ENCODE measurements at places on chromosomes 13 and 19. TPM values are rescaled to one million over a fixed set of nuclear protein-coding genes. Genes with fewer than 3 reads are reported as not detected.

DNA sequence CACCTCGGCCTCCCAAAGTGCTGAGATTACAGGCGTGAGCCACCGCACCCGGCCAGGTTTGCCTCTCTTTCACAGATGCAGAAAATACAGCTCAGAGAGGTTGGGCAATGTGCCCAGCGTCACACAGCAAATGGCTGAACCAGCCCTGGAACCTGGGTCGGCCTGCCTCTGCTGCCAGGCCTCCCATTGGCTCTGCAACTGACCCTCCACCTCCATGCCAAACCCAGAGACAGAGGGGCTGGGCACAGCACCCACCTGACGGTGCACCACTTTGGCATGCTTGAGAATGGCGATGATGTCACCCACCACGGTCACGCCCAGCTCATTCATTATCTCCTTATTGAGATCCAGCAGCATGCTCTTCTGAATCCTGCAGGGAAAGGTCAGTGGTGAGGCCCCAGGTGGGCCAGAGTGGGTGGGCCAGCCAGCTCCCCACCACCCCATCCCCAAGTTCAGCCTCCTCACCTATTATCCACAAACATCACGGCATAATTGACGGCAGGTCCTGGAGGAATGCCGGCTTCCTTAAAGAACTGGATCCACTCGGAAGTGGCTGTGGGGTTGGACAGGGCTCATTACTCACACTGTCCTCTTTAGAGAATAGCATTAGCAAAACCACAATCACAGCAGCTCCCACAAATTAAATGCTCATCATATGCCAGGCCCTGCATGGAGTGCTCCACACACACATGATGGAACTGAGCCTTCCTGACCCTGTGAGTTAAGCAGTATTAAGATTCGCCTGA, 12.2 kb downstream of the C19orf47 start:
- no peak for DNase-seq
- no peaks in the 10 kb centered on the region for H3K27me3 ChIP-seq
- no peak overlapping the region for H3K4me3 ChIP-seq
- H3K27ac ChIP-seq, result no peak overlapping the region
- no peaks in the 10 kb centered on the region for H3K36me3 ChIP-seq

DNA sequence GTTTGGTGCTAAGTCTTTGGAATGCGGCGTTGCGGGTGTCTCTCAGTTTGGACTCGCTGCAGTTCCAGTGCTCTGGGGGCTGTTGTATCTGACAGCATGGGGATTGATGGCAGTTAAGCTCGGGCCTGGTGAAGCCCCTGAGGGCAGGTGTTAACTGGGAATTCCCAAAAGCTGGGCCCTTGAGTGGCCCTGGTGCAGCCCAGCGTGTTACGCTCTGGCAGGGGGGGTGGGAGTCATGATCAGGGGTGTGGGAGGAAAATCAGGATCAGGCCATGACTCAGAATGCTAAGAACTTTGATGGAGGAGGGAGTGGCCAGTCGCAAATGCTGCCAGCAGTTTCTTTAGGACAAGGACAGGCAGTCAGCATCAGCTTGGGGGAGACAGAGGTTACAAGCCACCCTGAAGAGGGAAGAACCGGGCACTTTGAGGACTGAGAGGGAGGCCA, 19.6 kb downstream of the AP2A1 start:
- no peak overlapping the region for H3K4me3 ChIP-seq
- no peak overlapping the region for H3K27ac ChIP-seq
- DNase-seq, result no peak

GRCh38 chr19:9354651-9355050, 8.2 kb upstream of the ZNF177 start:
- no peaks in the 10 kb centered on the region for H3K27me3 ChIP-seq
- H3K27ac ChIP-seq, result no peak overlapping the region
- no peak for DNase-seq
- H3K4me3 ChIP-seq, result no peak overlapping the region
- no peaks in the 10 kb centered on the region for H3K4me1 ChIP-seq

- DNase-seq, result no peak
- H3K36me3 ChIP-seq, result no peaks in the 10 kb centered on the region
- H3K4me1 ChIP-seq, result no peaks in the 10 kb centered on the region
- H3K27me3 ChIP-seq, result no peaks in the 10 kb centered on the region
- H3K27ac ChIP-seq, result no peak overlapping the region
- no peak overlapping the region for H3K4me3 ChIP-seq
Measured at GRCh38 chr13:25177012-25177411, 4.9 kb upstream of the AMER2 start.

DNA sequence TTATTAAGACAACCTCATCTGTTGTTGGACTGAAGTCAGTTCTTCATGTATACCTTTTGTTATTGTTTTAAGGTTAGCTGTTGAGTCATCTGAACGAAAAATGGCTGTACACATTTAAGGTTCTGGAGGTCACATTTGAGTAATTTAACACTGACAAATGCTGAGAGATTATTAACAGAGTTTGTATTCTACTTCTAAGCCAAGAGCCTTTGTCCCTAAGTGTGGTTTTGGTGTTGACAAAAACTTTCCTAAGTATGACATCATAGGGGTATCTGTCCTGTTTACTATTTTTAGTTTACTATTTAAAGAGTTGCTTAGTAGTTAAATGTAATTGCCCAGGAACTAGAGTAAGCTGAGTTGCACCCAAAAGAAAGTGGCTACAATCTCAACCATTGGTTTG, 71.9 kb downstream of the CDK8 start:
- DNase-seq, result no peak
- H3K27ac ChIP-seq, result no peak overlapping the region
- no peak overlapping the region for H3K4me3 ChIP-seq

ZNF441 gene
- 23.8 TPM for total RNA-seq

- no peak for DNase-seq
- no peaks in the 10 kb centered on the region for H3K4me1 ChIP-seq
- no peaks in the 10 kb centered on the region for H3K27me3 ChIP-seq
- peaks cover 43% of the 10 kb centered on the region for H3K36me3 ChIP-seq
Measured at GRCh38 chr19:18852648-18853047, 20.9 kb downstream of the UPF1 start.

DNA sequence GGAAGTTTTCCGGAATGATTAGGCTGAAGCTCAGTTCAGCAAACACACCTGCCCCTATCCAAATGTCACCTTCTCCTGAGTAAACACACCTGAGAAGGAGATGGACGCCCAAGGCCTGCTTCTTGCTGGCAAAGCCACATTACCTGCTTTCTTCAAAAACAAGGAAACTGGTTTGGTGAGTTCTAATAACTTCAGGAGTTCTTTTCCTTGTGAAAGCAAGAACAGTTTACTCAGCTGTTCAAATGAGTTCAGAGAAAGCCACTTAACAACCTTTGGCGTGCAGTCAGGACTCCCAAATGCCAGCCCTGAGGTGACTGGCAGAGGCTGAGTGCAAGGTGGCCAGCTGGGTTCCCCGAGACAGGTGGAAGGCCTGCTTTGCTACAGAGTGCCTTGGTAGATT, 160.5 kb downstream of the STK24 start:
- DNase-seq, result no peak
- no peak overlapping the region for H3K27ac ChIP-seq
- peaks cover 5% of the 10 kb centered on the region for H3K27me3 ChIP-seq
- H3K4me1 ChIP-seq, result peaks cover 9% of the 10 kb centered on the region

PRTN3 gene
- 2.7 TPM for total RNA-seq

DNA sequence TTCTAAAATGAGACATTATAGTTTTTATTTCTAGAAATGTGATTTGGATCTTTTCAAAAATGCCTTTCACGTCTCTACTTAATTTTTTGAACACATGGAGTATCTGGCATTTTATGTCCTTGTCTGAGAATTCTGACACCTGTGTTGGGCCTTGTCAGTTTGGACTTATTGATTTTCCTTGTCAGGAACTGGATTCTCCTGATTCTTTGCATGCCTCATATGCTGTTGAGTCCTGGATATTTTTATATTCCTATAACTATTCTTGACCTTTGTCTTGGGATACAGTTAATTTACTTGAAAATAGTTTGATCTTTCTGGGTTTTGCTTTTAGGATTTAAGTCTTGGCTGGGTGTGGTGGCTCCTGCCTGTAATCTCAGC, 10.3 kb downstream of the ADPRHL1 start:
- no peak for DNase-seq
- H3K4me3 ChIP-seq, result no peak overlapping the region
- H3K36me3 ChIP-seq, result no peaks in the 10 kb centered on the region
- H3K4me1 ChIP-seq, result no peaks in the 10 kb centered on the region
- H3K27ac ChIP-seq, result no peak overlapping the region
- no peaks in the 10 kb centered on the region for H3K27me3 ChIP-seq

DNA sequence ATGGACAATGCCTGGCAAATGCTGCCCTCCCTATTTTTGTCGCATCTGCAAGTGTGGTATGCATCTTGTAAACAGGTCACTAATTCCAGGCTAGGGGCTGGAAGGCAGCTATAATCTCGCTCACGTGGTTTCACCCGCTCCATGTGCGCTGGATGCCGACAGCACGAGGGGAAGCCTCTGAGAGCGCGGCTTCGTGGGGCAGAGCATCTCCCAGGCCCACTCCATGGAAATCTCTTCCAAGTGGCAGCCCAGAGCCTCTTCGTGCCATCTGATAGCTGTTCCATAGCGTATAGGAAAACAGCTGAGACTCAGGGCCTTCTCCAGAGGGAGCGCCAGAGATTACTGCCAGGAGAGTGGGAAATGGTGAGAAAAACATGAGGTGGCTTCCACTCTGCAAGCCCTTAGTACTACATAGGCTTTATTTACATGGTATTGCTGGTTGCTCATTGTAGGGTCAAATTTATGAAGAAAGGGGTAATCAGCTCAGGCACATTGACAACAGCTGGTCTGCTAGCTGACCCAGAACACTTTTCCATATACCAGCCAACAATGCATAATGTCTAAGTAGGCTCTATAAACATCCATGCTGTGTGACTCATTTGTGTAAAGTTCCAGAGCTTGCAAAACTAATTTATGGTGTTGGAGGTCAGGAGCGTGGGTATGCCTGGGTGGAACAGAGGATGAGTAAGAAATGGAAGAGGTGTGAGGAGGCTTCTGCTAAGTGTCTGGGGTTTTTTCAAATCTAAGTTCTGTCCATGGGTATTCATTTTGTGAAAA, 165.2 kb downstream of the SHISA2 start:
- H3K27ac ChIP-seq, result no peak overlapping the region
- H3K27me3 ChIP-seq, result no peaks in the 10 kb centered on the region
- H3K4me3 ChIP-seq, result no peak overlapping the region
- peaks cover 36% of the 10 kb centered on the region for H3K4me1 ChIP-seq
- no peak for DNase-seq

- H3K4me3 ChIP-seq, result no peak overlapping the region
- no peaks in the 10 kb centered on the region for H3K36me3 ChIP-seq
- no peak for DNase-seq
- H3K27me3 ChIP-seq, result no peaks in the 10 kb centered on the region
- peaks cover 1% of the 10 kb centered on the region for H3K4me1 ChIP-seq
- H3K27ac ChIP-seq, result no peak overlapping the region
Measured at GRCh38 chr19:34932494-34932893, 5.8 kb downstream of the ZNF30 start.

GRCh38 chr13:25525884-25526283, 154.1 kb downstream of the ATP8A2 start:
- no peak overlapping the region for H3K4me3 ChIP-seq
- no peak for DNase-seq
- H3K36me3 ChIP-seq, result no peaks in the 10 kb centered on the region
- no peak overlapping the region for H3K27ac ChIP-seq
- H3K4me1 ChIP-seq, result no peaks in the 10 kb centered on the region

DNA sequence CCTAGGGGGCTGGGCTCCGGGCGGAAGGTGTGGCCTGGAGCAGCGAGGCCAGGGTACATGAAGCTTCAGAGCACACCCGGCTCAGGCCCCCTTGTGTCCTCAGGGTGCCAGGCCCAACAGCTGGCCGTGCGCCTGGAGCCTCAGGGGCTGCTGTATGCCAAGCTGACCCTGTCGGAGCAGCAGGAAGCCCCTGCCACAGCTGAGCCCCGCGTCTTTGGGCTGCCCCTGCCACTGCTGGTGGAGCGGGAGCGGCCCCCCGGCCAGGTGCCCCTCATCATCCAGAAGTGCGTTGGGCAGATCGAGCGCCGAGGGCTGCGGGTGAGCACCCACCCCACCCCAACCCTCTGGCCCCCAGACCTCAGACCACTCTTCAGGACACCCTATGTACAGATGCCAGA, 3.2 kb downstream of the SYDE1 start:
- no peak overlapping the region for H3K27ac ChIP-seq
- H3K36me3 ChIP-seq, result peaks cover 4% of the 10 kb centered on the region
- no peak for DNase-seq

RFPL4A gene
- total RNA-seq, result not detected

Measured in naive thymus-derived CD4-positive, alpha-beta T cell (primary cell).